ENCODE measurements at places on chromosomes 2 and 18.

DNA sequence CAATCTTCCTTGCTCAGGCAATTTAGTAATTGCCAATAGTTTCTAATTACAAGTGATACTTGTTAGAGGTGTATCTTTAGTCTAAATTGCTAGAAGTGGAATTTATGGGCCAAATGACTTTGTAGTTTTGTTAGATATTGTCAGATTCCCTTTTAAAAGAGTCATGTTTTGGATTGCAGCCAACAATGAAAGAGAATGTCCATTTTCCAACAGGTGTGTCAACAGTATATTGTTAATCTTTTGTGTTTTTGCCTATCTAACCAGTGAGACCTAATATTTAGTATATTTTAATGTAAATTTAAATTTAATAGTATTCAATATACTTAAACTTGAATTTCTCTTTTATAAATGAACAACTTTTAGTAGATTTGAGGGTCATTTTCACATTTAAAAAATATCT is 259.4 kb upstream of the ETAA1 start:
- DNase-seq, result no peak

DNA sequence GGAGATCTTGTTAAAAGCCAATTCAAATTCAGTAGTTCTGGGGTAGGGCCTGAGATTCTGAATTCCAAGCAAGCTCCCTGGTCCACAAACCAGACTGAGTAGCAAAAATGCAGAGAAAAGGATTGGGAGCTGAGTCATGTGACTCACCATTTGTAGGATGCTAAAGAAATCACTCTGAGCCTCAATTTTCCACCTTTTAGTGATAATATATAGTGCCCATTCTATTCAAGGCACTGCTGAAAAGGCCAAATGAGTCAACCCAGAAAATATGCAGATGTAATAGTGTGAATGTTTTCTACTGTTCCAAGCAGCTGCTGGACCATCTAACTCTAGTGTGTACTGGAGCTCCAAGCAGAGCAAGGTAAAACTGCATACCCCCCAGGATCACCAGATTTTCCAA is 47.2 kb downstream of the SLC14A2 start:
- no peak for DNase-seq

GRCh38 chr2:215698566-215698965 is 262.7 kb upstream of the FN1 start:
- DNase-seq, result no peak

DNA sequence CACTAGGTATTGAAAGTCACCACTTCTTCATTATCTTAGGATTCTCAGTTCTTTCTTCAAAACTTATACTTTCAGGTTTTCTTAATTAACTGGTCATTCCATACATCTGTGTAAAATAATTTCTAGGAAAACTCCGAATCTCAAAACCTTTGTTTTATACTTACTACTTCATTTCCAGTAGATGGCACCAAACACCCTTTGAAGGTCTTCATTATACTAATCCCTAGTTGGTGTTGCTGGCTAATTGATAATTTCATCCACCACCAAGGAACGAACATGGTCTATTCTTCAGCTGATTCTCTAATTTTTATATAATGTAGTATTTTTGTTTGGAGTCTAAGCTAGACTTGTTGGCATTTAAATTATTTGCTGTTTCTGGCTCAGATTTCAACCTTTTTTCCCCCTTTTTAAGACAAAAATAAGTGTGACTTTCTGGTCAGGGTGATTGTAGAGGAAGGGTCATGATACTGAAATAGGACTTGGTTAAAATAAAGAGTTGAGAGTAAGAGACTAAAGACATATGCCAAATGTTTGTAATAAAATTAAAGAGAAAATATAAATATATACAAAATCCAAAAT is 2.8 kb upstream of the MXD1 start:
- DNase-seq, result no peak

GRCh38 chr2:165877565-165878550 is 75.7 kb downstream of the TTC21B start:
- DNase-seq, result no peak

GRCh38 chr2:42336361-42336965 is 24.6 kb downstream of the COX7A2L start:
- no peak for DNase-seq

DNA sequence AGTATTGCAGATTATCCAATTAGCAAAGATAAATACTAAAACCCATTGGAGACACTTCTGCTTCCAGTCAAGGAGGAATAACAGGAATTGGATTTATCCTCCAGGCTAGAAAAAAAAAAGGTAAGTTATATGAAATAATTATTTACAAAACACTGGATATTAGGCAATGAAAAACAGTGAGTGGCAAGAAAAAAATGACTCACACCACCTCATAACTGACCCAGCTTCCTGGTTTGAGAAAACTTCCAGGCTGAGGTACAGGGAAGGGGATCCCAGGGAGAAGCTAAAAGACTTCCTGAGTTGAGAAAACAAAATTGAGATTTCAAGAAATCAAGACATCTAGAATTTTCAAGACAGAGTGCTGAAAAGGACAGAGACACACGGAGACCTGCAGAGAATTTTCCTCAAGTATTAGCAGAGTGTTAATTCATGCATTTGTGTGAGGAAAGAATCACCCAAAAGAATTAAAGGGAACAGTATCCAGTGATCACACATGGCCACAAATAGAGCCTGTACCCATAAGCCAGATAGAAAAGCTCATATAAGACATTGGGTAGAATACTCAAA is 17.4 kb downstream of the SRD5A2 start:
- no peak for DNase-seq

GRCh38 chr2:205782941-205783340 is 100.6 kb downstream of the NRP2 start:
- DNase-seq, result no peak

DNA sequence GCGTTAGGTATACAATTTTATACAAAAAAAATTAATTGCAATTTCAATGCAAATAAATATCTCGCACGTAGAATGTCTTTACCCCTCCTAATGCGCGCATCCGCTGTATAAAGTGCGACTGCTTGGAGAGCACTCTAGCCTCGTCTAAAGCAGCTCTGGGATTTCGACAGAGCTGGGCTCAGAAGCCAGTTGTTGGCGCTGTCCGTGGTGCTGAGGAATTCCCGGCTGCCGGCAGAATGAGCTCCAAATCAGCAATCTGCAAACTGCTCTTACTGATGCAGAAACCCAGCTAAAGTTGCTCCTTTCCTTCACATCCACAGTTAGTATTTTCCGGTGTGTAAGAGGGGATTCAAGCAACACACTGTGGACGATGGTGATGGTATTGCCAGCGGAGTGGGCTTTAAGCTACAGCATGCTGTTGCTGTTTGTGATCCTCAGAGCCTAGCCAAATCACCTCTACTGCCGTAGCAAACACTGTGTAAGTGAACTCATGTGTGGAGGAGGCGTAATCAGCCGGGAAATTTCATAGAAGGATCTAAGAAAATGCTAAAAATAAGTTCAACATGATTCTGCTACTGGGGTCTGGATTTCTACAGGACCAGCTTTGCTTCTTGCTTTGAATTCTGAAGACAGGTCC is at the start of gene VWC2L:
Gene VWC2L (plus strand): TSS at position 137 of the 637 bp plus-strand sequence. CDS start 3,140 bp downstream, outside the sequence.
- DNase-seq, result peak; percentile 79

- no peak for DNase-seq
Observed at GRCh38 chr2:238305092-238305862, 15.0 kb upstream of the TRAF3IP1 start.
